ENCODE measurements at places on chromosomes 2 and 18.

- DNase-seq: no peak
Measured at GRCh38 chr2:10913501-10914271, 2.0 kb downstream of the KCNF1 start.

DNA sequence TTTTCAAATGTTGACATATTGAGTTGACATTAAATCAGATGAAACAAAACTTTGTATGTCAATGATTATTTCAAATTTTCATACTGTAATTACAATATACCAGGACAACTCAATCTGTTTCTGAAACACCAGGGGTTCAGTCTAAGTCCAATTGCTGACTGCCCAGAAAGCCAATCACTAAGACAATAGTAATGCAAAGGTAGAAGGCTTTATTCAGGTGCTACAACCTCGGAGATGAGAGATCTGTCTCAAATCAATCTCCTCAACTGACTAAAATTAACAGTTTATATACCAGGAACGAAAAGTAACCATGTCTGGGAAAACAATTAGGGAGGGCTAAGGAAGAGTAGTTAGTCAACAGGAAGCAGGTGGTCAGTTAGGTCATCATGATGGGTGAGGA, 1400.4 kb downstream of the SUCLG1 start:
- DNase-seq: no peak

DNA sequence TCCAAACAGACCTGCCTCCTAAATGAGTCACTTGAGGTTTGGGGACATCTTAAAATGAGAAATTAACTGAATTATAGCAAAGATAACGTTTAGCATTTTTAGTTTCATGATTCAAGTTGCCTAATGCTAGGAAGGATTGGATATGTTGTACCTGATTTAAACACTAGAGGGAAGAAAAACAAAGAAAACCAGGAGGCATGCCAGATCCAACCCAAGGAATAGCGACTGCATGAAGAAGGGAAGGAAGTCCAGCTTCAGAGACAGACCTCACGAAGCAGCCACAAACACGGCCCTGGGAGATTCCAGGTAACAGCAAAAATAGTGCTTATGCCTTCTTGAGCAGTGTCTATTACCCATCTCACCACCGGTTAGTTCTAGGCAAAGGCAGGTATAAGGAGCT, 499.9 kb upstream of the SPHKAP start:
- no peak for DNase-seq

- no peak for DNase-seq
Measured at GRCh38 chr2:2575870-2576386, 244.9 kb upstream of the MYT1L start.
